Kidney epithelial cell (primary cell): ENCODE measurements at places on chromosomes 4 and X. TPM values are rescaled to one million over a fixed set of nuclear protein-coding genes. Genes with fewer than 3 reads are reported as not detected.

DCAF12L2 gene
- total RNA-seq = 0.63 and 1.2 TPM in 2 replicates

NUP62CL gene
- 1.6 and 1.8 TPM in 2 replicates for total RNA-seq

NXF2 gene
- not detected in 2 replicates for total RNA-seq

FDCSP gene
- total RNA-seq = not detected in 2 replicates

GIMD1 gene
- not detected in 2 replicates for total RNA-seq

NKX3-2 gene
- not detected in 2 replicates for total RNA-seq

MAGEA3 gene
- not detected in 2 replicates for total RNA-seq

NXF3 gene
- not detected in 2 replicates for total RNA-seq

GRIA2 gene
- total RNA-seq = not detected in 2 replicates

CSAG3 gene
- total RNA-seq = not detected in 2 replicates

MMRN1 gene
- total RNA-seq = not detected in 2 replicates

CLNK gene
- not detected in 2 replicates for total RNA-seq

F11 gene
- not detected in 2 replicates for total RNA-seq

HMGB3 gene
- total RNA-seq = 29.9 and 44.6 TPM in 2 replicates

PNMA6A gene
- total RNA-seq = 7.8 and 7.9 TPM in 2 replicates

TCEAL9 gene
- 99.1 and 154 TPM in 2 replicates for total RNA-seq

RNF128 gene
- total RNA-seq = 0.33 and 1.8 TPM in 2 replicates

DSPP gene
- total RNA-seq = not detected in 2 replicates

ARMCX4 gene
- total RNA-seq = 1.8 and 2.4 TPM in 2 replicates

DCLK2 gene
- total RNA-seq = 2.3 and 3.4 TPM in 2 replicates

XKRX gene
- 0.04 TPM in 1 of 2 replicates, not detected in the other for total RNA-seq

CSN1S1 gene
- total RNA-seq = not detected in 2 replicates

DAPP1 gene
- total RNA-seq = 25.7 and 29.0 TPM in 2 replicates

AREG gene
- total RNA-seq = 95.3 and 98.0 TPM in 2 replicates

TLR3 gene
- total RNA-seq = 5.8 and 7.6 TPM in 2 replicates

REELD1 gene
- not detected in 2 replicates for total RNA-seq

KCTD8 gene
- 0.96 and 4.8 TPM in 2 replicates for total RNA-seq

CYP2U1 gene
- total RNA-seq = 11.8 and 12.3 TPM in 2 replicates

IL9R gene
- total RNA-seq = 0.27 TPM in 1 of 2 replicates, not detected in the other

PCDH10 gene
- total RNA-seq = 0.62 and 2.0 TPM in 2 replicates

RTL9 gene
- total RNA-seq = under 0.01 TPM in 1 of 2 replicates, not detected in the other

MFAP3L gene
- 14.2 and 17.4 TPM in 2 replicates for total RNA-seq

CT47B1 gene
- total RNA-seq = not detected in 2 replicates

SETD7 gene
- 37.7 and 38.7 TPM in 2 replicates for total RNA-seq

KLHL5 gene
- 56.2 and 57.1 TPM in 2 replicates for total RNA-seq

MAP9 gene
- 20.8 and 22.0 TPM in 2 replicates for total RNA-seq

FMR1NB gene
- not detected in 2 replicates for total RNA-seq

CYSLTR1 gene
- not detected in 2 replicates for total RNA-seq

SMARCA1 gene
- 32.7 and 34.0 TPM in 2 replicates for total RNA-seq

RBM47 gene
- total RNA-seq = 41.1 and 42.1 TPM in 2 replicates

CXorf65 gene
- not detected in 2 replicates for total RNA-seq

PHEX gene
- total RNA-seq = 0.04 and 0.07 TPM in 2 replicates

EIF2S3 gene
- 208 and 234 TPM in 2 replicates for total RNA-seq

HTRA3 gene
- total RNA-seq = 4.7 and 5.5 TPM in 2 replicates

ZNF275 gene
- 10.5 and 13.0 TPM in 2 replicates for total RNA-seq
